ENCODE measurements at places on chromosomes 6 and 20.

DNA sequence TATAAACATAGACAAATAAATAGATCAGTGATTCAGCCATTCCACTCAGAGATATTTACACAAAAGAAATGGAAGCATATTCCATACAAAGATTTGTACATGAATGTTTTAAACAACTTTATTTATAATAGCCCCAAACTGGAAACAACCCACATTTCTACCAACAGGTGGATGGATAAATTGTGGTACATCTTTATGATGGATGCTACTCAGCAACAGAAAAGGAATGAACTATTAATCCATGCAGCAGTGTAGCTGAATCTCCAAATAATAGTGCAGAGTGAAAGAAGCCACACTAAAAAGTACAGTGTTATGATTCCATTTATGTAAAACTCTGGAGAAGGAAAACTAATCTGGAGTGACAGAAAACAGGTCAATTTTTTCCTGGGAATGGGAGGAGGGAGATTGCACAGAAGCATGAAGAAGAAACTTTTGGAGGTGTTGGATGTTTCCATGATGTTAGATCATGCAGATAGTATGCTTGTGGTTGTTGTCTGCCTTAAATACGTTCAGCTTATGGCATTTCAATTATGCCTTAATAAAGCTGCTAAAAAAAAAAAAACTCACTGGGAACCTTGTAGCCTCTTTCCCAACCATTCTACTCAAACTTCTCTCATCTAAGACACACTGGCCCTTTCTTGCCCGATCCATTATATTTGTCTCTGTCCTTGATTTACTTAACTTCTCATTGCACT lies 100.9 kb downstream of the PPP1R14C start:
- no peaks in the 10 kb centered on the region for H3K36me3 ChIP-seq
- DNase-seq: no peak
- H3K4me3 ChIP-seq: no peak overlapping the region
- no peak overlapping the region for H3K27ac ChIP-seq
- peaks cover 20% of the 10 kb centered on the region for H3K27me3 ChIP-seq
- no peaks in the 10 kb centered on the region for H3K4me1 ChIP-seq

DNA sequence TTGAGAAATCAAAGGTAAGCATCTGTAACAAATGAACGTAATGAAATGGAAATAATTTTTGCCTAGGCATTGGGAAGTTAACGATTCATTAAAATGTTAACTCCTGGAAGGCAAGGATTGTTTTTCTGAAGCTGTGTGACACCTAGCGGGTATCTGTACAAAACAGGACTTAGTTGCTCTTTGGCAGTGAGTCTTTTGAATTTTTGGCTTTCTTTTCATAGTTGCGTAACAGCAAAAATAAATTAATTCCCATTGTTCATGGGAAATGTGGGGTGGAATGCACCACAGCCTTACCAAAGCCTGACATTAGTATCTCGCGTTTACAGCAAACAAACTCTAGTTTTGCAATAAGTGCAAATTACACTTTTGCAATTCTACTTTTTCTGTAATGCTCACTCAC lies 92.7 kb upstream of the DTNBP1 start:
- no peak overlapping the region for H3K4me3 ChIP-seq
- no peak for DNase-seq
- H3K36me3 ChIP-seq: no peaks in the 10 kb centered on the region
- H3K4me1 ChIP-seq: no peaks in the 10 kb centered on the region

GRCh38 chr20:50554694-50555579 lies 44.8 kb downstream of the PTPN1 start:
- H3K27me3 ChIP-seq: no peaks in the 10 kb centered on the region
- H3K4me1 ChIP-seq: peaks cover 18% of the 10 kb centered on the region
- DNase-seq: no peak
- no peak overlapping the region for H3K4me3 ChIP-seq
- peaks cover 25% of the 10 kb centered on the region for H3K36me3 ChIP-seq

DNA sequence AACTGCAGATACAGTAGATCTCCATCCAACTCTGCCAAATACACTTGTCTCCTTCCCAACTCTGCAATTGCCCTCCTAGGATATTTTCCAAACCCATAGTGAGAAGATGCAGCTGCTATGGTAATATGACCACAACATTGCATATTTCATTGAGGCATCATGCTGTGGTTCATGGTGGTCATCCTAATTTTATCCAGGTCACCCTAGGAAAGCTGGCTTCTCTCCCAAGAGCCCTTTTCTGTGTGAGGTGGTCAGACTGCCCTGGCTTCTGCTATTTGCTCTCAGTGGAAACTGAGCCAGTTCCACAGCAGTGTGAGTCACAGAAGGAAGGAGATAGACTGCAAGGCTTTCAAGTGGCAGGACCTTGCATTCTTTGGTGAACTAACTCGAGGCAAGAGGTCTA lies 5.5 kb downstream of the OGFRL1 start:
- H3K36me3 ChIP-seq: peaks cover 39% of the 10 kb centered on the region
- H3K27ac ChIP-seq: no peak overlapping the region
- no peak overlapping the region for H3K4me3 ChIP-seq
- no peak for DNase-seq
- H3K27me3 ChIP-seq: no peaks in the 10 kb centered on the region
- peaks cover 27% of the 10 kb centered on the region for H3K4me1 ChIP-seq
